ENCODE measurements at places on chromosomes 12 and 14.

GRCh38 chr14:24234095-24235005, 1.6 kb downstream of the GMPR2 start:
- no peak for DNase-seq

- no peak for DNase-seq
These were observed 4.3 kb downstream of the TEDC1 start for GRCh38 chr14:105495101-105495989.

- no peak for DNase-seq
These were observed 23.2 kb downstream of the NGDN start for GRCh38 chr14:23492618-23493272.

DNA sequence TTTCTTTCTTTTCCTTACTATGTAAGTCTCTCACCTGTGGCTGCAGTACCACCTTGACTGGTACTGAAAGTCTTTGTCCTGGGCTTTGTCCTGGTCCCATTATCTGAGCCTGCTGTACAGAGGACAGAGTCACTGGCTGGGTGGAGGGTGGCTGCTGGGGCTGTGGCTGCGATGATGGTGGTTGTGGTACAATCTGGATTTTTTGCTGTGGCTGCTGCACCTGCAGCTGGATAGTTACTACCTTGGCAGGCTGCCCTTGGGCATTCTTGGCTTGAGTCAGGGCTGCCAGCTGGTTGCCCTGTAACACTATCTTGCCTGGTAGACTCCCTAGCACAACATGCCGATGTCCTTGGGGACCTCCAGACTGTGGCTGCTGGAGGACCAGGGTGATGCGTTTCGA, 27.0 kb downstream of the CHD8 start:
- DNase-seq, result no peak

DNA sequence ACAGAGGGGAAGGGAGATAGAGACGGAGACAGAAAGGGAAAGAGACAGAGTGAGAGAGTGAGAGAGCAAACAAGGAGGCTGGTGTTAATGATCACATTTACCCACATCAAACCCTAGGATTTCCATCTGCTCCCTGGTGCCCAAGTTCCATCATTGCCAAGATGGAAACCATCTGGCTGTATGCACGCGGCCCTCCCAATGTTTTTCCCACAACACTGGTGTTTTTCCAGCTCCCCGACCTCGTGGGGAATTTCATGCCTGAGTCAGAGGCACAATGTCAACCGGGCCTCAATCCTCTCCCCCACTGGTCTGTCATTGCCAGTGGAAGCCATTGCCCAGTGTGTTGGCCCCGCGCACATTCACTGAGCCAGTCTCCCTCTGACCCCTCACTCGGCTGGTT, 19.9 kb upstream of the BDKRB2 start:
- DNase-seq, result no peak

GRCh38 chr12:55830601-55831446, 1.4 kb upstream of the DNAJC14 start:
- DNase-seq, result peak; percentile 23

- no peak for DNase-seq
These were observed 134 bp downstream of the DUSP6 start for GRCh38 chr12:89352242-89352491.

DNA sequence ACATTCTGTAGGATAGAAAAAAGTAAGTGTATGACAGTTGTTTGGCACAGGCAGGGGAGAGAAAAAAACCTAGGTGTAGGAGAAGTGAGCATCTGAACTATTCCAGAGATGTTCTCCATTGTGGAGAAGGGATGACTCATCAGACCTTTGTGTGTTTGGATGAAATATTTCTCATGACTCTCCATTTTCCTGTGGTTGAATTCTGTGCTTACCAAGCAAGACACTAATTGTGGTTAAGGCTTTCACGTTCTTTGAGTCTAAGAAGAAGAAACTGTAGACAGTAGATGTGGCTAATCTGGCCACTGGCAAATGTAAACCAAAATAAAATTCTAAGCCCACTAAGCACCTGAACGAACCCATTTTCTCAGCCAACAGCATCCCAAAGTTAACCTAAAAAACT, 107.9 kb upstream of the GZMB start:
- no peak for DNase-seq

- DNase-seq, result no peak
These were observed 685 bp downstream of the VAMP1 start for GRCh38 chr12:6469609-6470374.

- no peak for DNase-seq
These were observed 3.9 kb downstream of the MARCHF9 start for GRCh38 chr12:57758552-57759359.

DNA sequence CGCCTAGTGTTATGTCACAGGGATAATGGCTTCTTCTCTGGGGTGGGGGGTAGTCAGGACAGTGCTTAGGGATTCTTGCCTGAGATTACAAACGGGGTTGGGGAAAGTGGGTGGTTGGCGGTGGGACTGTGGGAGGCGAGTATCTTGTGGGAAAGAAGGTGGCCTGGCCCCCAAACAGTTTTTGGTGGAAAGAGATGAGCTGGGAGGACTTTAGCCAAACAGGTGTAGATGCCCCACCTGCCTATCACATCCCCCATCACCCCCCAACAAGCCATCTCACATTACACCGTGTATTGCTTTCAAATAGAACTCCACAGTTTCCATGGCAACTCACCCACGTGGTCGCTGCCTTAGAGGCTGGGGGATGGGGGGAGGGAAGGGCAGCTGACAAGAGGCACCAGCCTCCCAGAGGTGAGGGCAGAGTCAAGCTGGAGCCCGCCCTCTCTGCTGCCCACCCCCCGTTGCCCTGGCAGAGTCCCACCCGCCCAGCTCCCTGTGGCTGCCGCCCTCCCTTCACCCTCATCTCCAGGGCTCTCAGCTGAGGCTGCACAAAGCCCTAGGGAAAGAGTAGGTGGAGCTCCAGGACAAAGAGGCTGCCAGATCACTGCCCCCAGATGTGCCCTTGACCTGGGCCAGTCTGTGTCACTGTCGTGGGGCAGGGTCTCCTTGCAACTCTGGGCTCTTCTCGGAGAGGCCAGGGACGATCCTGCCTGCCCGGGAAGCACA, 98.3 kb downstream of the LRRC74A start:
- no peak for DNase-seq

GRCh38 chr14:95221531-95221930, 64.2 kb upstream of the DICER1 start:
- DNase-seq, result no peak

DNA sequence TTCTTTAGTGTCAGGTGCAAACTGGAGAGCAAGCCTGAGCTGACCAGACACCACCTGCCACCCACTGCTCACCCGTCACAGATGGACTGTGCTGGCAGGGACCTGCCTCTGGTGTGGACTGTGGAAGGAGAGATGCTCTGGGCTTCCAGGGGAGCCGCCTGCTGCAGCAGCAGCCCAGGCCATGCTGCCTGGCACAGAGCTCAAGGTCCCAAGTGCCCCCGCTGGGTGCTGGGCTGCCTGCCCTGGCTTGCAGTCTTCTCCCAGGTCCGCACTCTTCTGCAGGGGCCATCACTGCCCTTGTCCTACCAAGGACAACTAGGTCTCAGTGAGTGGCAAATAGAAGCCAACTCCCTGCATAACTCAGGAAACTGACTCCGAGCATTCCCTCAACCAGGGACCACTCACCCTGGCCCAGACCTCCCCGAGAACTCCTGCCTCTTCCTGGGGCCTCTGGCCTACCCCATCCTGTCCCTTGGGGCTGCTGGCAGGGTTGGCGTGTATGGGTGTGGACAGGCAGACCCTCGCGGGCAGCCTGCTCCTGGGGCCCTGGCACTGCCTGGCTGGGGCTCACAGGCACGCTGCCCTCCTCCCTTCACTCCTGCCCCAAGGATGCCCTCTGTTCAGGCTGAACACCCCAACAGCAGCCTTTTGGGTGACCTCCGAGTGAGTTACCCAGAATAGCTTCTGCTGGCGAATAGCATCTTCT, 9.3 kb downstream of the AMN start:
- no peak for DNase-seq

GRCh38 chr12:121503395-121503794, 77.4 kb downstream of the KDM2B start:
- DNase-seq, result no peak

- no peak for DNase-seq
These were observed 3.3 kb downstream of the OR10AD1 start for GRCh38 chr12:48199774-48200221.

GRCh38 chr12:109497675-109498074, 20.2 kb downstream of the UBE3B start:
- no peak for DNase-seq

DNA sequence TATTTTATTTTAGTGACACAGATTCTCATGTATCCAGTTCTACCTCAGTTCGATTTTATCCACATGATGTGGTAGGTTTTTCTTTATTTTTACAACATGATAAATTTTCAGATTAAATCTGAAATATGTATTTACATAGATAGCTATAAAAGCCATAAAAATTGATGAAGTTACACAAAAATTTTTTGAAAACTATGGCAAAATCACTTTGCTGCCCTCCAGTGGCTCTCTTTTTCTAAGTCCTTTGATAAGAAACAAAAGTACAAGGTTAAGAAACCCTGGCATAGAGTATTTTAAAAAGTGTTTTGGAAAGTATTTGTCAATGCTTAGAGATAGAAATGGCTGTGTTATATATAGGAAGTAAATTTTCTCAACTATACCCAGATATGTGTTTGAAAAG, 104.2 kb downstream of the PCNX1 start:
- DNase-seq, result no peak

GRCh38 chr14:94113073-94113472, 2.5 kb downstream of the IFI27 start:
- no peak for DNase-seq

- DNase-seq, result no peak
These were observed 67.0 kb downstream of the PTHLH start for GRCh38 chr12:27905285-27906126.

DNA sequence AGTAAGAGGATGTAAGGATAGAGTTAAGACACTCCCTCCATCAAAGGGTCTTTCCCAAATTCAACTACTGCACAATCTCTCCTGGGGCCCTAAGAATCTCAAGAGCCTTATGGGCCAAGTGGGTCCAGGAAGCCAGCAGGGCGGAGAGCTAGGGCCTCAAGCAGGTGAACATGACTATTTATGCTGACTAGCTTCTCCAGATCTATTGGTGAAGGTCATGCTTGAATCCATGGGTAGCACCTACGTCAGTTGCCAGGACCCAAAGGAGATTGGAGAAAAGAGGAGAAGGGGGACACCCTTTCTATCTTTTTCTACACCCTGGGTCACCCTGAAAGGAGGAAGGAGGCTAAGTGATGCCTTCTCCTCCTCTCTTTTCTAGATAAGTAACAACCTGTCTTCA, 534.2 kb upstream of the MIS18BP1 start:
- DNase-seq, result no peak

- no peak for DNase-seq
These were observed 817.8 kb downstream of the LRFN5 start for GRCh38 chr14:42424501-42424900.

DNA sequence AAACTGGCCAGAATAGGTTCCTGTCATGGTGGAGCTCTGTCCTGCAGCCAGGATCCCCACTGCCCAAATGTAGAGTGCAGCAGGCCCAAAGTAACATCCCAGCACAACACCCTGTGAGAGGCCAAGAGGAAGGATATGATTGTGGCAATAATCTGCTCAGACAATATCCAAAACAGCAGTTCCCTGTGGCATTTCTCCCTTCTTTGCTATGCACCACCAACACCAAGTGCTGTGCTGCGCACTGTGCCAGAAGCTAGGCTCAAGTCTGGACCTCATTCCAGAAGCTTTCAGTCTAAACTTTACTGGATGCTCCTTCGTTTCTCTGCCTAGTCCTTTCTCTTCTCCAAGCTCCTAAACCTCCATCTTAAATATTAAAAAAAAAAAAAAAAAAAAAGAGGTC, 33.4 kb downstream of the SLC11A2 start:
- no peak for DNase-seq

DNA sequence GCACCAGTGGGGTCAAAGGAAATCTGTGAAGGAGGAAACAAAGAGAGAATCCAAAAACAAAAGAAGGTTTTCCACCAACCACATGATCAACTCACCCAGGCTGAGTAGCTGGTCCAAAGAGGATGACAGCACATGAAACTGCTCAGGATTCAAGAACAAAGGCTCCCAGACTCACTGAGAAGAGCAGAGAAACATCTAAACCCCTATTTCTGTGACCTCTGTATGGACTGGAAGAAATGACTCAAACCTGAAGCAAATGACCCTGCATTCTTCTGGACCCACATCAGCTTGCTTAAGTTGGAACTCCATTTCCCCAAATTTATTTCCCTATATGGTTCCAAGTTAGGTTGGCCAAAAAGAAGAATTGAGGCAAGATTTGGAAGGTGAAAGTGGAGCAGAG, 26.3 kb downstream of the TC2N start:
- DNase-seq, result no peak

- no peak for DNase-seq
These were observed 5.0 kb downstream of the MYO1A start for GRCh38 chr12:57044889-57045288.

- DNase-seq, result no peak
These were observed 12.8 kb upstream of the MLEC start for GRCh38 chr12:120674097-120674636.

DNA sequence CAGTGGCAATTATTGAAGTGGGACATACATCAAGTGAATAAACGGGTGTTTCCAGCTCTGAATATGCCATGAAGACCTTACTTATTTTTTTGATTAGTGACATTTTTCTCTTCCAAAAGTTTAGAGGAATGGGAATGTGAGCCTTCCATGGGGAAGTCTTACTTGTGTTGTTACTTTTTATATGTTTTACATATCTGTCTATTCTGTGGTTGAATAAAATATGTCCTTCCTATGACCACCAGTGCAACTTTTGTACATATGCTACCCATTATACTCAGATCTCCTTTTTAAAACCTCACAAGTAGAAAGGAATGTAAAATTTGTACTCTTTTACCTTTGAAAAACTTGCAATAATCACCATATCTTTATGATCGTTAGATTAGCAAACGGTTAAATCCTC, 132.7 kb downstream of the MSRB3 start:
- DNase-seq, result no peak

DNA sequence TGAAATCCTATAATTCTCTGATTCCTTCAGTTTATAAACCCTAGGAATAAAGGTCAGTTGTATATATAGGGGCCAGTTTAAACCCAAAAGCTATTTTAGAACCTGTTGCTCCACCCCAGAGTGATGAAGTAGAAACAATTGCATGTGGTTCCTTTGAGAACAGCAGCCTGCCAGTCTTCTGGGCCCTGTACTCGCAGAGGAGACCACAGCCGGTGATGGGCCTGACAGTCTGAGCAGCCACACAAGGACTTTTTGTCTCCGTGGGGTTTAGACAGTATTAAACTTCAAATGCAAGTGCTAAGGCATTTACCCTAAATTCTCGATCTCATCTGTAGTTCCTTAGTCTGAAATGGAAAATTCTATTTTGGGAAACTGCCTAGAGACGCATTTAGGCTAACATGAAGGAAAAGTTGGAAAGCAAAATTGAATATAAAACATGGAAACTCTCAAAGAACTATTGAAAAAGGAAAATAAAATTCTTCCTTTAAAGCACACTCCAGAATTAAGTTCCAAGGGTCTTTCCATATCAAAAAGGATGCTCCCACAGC, 80.6 kb downstream of the PRICKLE1 start:
- no peak for DNase-seq

- no peak for DNase-seq
These were observed 101.2 kb upstream of the LRFN5 start for GRCh38 chr14:41505491-41505890.

GRCh38 chr12:2963154-2963759, 4.1 kb downstream of the TEAD4 start:
- DNase-seq, result no peak

GRCh38 chr14:54230645-54231044, 166.2 kb upstream of the CDKN3 start:
- DNase-seq, result no peak

Measured in stimulated activated CD4-positive, alpha-beta T cell treated with anti-CD3 and anti-CD28 coated beads, Interleukin-15, amount 100 ng/mL, for 48 hours (primary cell).